Calu3 (cell line): ENCODE measurements at places on chromosomes 2 and 18. TPM values are rescaled to one million over a fixed set of nuclear protein-coding genes. Genes with fewer than 3 reads are reported as not detected.

DNA sequence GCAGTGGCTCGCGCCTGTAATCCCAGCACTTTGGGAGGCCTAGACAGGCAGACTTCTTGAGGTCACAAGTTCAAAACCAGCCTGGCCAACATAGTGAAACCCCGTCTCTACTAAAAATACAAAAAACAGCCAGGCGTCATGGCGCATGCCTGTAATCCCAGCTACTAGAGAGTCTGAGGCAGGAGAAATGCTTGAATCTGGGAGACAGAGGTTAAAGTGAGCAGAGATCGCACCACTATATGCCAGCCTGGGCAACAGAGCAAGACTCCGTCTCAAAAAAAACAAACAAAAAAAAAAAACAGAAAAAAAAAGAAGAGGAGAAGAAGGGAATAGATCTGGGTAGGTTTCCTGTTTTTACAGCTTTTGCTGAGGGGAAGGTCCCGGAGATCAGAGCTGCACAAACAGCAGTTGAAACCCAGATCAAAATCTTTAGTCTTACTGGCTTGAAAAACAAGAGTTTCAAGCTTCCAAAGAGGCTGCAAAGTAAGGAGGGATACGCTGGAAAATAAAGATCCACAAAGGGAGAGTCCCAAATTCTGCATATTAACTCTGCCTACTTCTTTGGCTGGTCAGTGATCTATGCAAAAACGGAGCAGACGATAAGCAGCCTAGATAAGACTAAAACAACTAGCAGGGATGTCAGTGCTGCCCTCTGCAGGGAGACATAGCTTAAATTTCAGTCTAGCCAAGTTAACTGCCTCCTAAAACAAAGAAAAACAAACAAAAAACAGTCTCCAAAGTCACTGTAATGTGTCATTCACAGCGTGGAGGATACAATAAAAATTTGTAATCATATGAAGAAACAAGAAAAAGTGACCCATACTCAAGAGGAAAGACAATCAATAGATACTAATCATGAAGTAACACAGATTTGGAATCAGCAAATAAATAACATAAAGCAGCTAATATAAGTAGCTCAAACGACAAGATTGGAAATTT is 74.1 kb downstream of the TLK1 start:
- DNase-seq = peak; percentile 32

DNA sequence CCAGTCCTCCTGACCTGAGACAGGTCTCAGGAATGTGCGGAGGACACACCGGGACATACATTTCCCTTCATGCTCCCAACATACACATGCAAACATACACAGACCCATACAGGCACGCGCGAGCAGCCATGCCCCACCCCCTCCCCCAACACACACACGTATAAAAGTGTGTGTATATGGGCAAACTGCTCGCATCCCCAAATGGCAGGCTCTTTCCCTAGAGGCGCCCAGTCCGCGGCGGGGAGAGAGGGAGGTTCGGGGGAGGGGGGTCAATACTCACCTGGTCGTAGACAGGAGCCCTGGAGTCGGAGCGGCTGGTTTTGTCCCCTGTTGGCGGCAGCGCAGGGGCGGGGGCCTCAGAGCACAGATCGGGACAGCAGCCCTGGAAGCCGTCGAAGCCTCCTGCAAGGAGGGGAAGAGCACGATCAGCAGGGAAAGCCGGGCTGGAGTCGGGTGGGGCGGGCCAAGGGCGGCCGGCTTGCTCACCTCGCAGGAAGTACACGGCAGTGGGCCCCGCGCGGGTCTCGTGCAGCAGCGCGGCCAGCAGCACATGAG is 682 bp downstream of the DUSP2 start:
- DNase-seq = peak; percentile 37

Gene INO80C
- 27.0 and 41.9 TPM in 2 replicates for total RNA-seq

DNA sequence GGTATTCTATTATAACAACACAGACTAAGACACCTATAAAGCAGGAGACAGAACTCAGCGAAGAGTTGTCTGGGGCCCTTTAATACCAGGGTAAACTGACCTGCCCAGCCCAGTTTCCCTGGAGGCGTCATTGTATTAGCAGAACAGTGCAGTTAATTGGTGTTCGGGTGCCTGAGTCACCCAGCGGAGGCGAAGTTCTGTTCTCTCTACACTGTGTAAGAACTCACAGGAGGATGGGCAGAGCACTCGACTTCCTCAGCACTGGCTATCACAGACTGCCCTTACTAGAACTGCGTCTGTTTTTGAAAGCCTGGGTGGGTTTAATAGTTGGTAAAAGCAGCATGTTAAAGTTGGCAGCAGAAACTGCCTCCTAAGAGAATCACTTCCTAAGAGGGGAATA is 106.5 kb upstream of the ATP8B1 start:
- DNase-seq = peak; percentile 68

GRCh38 chr2:241770936-241771285 is 5.7 kb upstream of the GAL3ST2 start:
- DNase-seq = no peak

DNA sequence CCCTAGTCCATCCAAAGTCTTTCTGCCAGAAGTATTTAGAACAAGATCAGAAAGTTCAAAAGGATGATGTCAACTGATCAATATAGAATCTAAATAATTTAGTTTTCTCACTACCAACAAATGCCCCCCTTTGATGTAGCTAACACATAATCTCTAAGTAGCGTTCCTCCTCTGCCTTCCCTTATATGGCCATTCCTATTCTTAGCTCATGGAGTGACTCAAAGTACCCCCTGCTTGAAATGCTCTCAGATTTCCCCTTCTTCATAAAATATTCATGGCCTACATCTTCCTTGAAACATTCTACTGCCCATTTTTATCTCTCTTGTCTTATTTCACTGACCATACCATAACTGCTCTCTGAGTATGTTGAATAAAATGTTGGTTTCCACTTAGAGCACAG is 151.5 kb downstream of the UPP2 start:
- no peak for DNase-seq

DNA sequence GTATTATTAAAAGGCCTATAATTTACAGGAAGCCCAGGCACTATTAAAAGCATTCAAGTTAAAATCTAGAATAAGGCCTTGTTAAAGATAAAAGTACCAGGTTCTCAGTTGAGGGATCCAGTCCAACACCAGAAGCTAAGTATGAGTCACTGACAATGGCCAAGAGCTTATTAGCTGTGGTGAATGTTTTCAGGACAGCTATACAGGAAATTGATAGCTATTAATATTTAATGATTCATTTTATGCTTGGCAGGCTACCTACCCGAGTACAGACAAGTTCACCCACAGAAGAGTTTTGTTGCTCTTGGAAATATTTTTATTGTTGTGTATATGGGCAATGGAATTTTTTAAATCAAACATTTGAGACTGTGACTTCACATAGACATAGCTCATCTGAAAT is 729.6 kb upstream of the ZNF804A start:
- DNase-seq = no peak
